Naive thymus-derived CD8-positive, alpha-beta T cell (primary cell): ENCODE measurements at places on chromosomes 7 and 10. TPM values are rescaled to one million over a fixed set of nuclear protein-coding genes. Genes with fewer than 3 reads are reported as not detected.

EBLN1 gene
- polyA plus RNA-seq, result not detected

PNLIPRP3 gene
- not detected for polyA plus RNA-seq

NPY4R2 gene
- polyA plus RNA-seq, result not detected

PWWP2B gene
- 1.9 TPM for polyA plus RNA-seq
